Stimulated activated CD4-positive, alpha-beta T cell treated with anti-CD3 and anti-CD28 coated beads, Interleukin-2, amount 100 ng/mL, for 48 hours (primary cell): ENCODE measurements at places on chromosomes 6 and 20.

GRCh38 chr6:44247338-44248302 lies 719 bp downstream of the HSP90AB1 start:
- DNase-seq: peak; percentile 76

DNA sequence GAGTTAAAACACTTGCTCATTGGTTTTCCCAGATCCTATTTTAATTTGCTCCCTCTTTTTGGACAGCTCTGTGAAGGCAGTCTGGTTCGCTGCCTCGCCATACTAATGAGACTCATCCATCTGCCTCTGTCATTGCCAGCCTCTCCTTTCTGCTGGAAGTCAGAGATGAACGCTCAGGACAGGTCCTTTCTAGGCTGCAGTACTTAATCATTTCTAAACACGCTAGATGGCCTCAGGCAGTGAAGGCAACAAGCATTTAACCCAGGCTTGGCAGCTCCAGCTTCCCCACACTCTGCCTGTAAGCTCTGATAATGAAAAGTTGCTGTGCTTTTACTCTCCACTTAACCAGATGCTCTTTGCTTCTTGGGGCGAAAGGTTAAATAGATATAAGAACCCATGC lies 286.7 kb upstream of the POU3F2 start:
- DNase-seq: no peak

DNA sequence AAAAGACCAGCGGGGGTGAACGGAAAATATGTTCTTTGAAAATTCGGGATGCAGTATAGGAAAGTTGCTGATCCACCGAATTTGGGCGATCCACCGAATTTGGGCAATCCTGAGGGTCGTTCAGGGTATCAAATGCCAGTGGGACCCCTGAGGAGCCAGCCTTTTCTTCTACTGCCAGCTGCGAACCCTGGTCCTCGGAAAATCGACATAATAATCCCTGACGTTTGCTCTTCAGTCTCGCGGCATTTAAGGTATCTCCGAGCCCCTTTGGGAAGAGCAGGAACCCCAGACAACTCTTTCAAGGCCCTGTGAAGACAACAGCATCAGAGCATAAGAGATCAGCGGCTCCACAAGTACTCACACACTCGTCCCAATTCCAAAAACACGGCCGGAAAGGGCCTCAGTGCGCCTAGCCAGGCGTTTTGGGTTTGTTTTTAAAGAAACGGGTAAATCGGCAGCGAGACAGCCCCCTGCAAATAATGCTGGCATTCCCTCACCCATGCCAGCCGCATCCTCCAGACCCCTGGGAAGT lies 1.0 kb downstream of the SIM1 start:
- DNase-seq: no peak

GRCh38 chr6:90204327-90205056 lies 92.2 kb downstream of the BACH2 start:
- no peak for DNase-seq

- no peak for DNase-seq
Measured at GRCh38 chr6:42029881-42030280, 20.4 kb upstream of the TAF8 start.

DNA sequence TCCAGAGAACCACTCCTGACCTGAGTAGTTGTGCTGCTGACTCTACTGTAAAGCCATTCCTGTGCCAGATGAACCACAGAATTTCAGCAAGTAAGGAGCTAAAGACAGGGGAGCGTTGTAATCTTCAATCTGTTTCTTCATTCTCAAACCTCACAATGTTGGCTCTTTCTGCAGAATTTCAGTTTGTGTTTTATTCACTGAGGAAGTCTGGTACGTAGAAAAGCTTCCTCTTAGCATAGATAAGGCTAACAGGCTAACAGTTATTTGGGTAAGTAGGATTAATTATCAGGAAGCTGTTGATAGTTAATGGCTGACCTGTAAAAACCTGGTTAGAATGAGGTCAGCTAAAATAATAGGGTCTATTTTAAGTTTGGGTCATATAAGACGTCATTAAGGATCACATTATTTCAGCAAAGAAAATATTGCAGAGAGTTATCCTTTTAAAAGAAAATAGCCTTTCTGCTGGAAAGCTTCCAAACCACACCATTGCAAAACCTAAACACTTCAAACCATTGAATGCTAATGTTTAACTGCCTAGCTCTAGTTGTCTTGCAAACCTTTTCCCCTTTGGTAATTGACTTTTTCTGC lies 14.1 kb upstream of the TENT5A start:
- DNase-seq: no peak

GRCh38 chr20:18638768-18639167 lies 50.9 kb downstream of the DTD1 start:
- no peak for DNase-seq
